Caco-2 (cell line): ENCODE measurements at places on chromosomes 16 and 17. TPM values are rescaled to one million over a fixed set of nuclear protein-coding genes. Genes with fewer than 3 reads are reported as not detected.

- no peak for DNase-seq
Measured at GRCh38 chr17:67488768-67489167, 111.7 kb downstream of the PITPNC1 start.

Gene ASGR1
- total RNA-seq: 8.3 and 9.2 TPM in 2 replicates

GRCh38 chr16:82634955-82635610 is 8.3 kb downstream of the CDH13 start:
- no peak for DNase-seq

Gene RFWD3
- 111 and 118 TPM in 2 replicates for total RNA-seq

DNA sequence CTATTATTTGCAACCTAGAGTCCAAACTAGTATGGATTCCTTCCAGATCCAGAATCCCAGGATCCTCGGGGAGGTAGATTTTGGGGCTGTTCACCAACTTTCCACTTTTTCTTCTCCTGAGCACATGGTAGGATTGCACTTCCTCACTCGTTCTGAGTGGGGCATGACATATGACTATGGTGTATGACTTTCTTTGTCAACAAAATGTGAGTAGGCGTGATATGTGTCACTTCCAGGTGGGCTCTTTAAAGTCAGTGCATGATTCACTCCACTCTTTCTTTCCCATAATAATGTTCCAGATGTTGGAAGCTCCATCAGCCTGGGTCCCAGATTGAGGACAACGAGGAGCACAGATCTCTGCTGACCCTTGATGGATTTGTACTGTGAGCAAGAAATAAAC is 21.5 kb downstream of the IRX5 start:
- no peak for DNase-seq

Gene MYH2
- total RNA-seq: not detected in 2 replicates
